ENCODE measurements at places on chromosomes 1 and 21. TPM values are rescaled to one million over a fixed set of nuclear protein-coding genes. Genes with fewer than 3 reads are reported as not detected.
A peak's percentile ranks its signal among the peaks of the same experiment; 100 is the strongest.

Gene AMY1A
- polyA plus RNA-seq: not detected

Gene UAP1
- polyA plus RNA-seq: 44.1 TPM

Gene OR2T29
- not detected for polyA plus RNA-seq

Gene ZNHIT6
- 10.1 TPM for polyA plus RNA-seq

Gene OR2T11
- polyA plus RNA-seq: not detected

Gene SPRR2E
- polyA plus RNA-seq: not detected

Gene S100A3
- polyA plus RNA-seq: 11.8 TPM

Gene ZC3H12A
- 7.4 TPM for polyA plus RNA-seq

Gene LAX1
- 0.03 TPM for polyA plus RNA-seq

Gene FNDC7
- polyA plus RNA-seq: not detected

DNA sequence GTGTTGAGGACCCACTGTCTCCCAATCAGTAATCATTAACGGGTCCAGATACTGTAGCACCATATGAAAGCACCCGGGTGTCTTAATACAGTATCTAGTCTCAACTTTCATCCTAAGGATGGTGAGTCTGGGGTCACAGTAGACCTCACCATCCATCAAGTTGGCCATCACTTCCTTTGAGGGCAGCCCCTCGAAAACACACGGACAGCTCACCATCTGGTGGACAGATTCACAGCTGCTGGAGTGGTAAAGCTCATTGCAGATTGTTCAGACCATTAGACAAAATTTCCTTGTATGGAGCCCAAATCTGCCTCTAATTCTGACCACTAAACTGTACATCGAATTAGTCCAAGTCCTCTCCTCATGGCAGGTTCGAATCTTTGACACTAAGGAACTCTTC is 123.1 kb downstream of the PGBD5 start:
- no peak for DNase-seq

GRCh38 chr1:192905049-192905448 is 96.2 kb downstream of the RGS2 start:
- DNase-seq: no peak

- no peak for DNase-seq
Measured at GRCh38 chr1:79732950-79733349, 726.4 kb upstream of the ADGRL4 start.

- no peak for DNase-seq
Measured at GRCh38 chr1:58899587-58900271, 115.9 kb upstream of the JUN start.

DNA sequence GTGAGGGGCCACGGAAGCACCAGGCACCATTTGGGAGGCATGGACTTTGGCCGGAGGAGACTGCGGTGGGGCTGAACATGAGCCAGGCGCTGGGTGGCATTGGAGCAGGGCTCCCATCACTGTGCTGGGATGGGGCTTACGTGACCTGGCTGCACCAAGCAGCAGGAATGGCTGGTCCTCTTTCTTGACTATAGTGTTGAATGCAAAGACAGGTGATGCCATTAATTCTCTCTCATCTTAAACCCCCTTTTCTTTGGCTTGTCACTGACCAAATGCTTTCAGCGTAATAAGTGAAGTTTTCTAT is 447.9 kb downstream of the CAMTA1 start:
- DNase-seq: no peak

DNA sequence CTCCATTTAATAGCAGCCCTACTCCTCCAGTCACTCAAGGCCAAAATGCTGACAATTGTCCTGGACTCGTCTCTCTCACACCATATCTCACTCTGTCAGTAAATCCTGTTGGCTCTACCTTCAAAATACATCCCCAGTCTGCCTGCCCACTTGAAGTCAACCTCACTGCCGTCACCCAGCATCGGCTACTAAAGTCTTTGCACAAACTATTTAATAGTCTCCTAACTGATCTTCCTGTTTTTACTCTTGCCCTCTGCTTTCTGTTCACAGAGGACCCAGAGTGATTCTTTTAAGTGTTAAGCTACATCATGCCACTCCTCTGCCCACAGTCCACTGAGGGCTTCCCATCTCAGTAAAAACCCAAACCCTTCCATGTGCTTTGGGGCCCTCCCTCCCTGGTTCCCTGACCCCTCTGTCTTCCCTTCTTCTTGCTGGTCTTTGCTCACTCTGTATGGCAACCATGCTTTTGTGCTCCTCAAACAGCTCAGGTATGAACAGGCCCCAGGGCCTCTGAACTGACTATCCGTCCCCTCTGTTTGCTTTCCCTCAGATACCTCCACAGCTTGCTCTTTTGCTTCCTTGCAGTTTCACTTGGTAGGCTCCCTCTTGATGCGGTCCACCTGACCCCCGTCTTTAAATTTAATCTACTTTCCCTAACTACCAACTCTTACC is 19.0 kb downstream of the RNASEL start:
- no peak for DNase-seq

- DNase-seq: no peak
Measured at GRCh38 chr1:228669242-228669585, 66.1 kb upstream of the RHOU start.

DNA sequence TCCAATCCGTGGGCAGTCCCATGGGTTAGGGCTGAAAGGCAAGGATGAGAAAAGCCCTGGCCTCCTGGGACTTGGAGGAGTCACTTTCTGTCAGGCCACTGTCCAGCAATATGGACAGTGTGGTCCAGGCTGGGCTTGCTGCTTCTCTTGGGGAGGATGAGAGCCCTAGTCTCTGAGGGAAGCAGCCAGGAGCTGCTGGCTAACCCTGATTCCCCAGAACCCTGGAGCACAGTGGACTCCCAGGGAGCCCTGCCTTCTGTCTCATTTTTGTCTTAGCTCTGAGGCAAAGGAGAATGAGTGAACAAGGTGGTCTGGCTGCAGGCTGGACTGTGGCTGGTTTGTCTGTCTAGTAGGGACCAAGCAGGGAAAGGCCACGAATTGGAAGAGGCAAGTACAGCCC is 23.8 kb upstream of the EDN2 start:
- DNase-seq: no peak

- DNase-seq: peak; percentile 16
Measured at GRCh38 chr21:29195981-29196669, 65.7 kb downstream of the MAP3K7CL start.

DNA sequence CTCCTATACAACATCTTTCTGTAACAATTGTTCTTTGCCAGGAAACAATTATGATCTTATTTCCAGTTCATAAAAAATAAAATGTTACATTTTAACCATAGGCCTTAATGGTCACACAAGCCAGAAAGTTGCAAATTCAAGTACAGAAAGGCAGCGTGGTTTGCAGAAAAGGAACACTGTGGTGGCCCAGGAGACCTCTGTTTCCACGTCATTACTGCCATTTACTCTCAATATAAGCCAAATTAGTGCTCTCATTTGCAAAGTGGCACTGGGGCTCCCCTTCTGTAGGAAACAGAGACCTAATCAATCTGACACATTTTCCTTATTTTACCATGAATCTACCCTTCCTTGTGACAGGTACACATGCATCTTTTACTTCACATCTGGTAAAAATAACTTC is 79.3 kb upstream of the TLR5 start:
- no peak for DNase-seq

- no peak for DNase-seq
Measured at GRCh38 chr1:77686796-77687518, 4.5 kb upstream of the ZZZ3 start.

DNA sequence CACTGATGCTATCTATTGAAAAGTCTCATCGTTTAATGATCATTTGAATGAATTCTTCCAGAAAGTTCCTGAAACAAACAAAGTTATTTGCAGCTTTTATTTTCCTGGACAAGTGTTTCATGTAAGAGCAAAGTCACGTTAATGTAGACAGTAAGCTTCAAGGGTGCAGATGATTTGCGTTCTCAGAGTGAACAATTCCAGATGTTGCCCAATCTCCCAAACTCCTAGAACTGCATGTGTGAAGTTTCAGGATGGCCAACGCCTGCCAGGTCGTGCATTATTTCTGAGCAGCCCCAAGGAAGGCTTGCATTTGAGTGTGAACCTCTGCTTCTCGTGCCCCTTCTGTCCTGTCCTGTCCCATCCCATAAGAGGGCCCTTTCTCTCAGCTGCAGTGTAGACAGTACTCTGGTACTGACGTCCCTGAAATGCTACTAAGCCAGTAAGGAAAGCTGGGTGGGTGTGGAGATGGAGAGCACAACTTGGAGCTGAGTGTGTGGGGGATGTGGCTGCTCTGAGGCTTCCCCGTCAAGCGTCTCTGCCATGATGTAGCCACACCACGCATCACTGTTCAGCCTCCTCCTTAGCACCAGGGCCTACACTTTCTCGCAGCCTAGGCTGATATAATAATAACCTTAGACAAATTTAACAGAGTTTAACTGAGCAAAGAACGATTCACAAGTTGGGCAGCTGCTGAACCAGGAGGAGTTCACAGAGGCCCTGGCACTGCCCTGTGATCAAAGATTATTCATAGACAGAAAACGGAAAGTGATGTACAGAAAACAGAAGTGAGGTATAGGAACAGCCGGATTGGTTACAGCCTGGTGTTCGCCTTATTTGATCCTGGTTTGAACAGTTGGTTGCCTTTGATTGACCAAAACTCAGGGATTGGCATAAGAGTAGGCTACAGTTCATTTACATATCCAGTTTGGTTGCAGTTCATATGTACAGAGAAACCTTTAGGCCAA is 50.4 kb downstream of the RHOU start:
- DNase-seq: no peak
